Cortex of kidney (tissue), 1 donor: ENCODE measurements at places on chromosomes 7 and 10.

DNA sequence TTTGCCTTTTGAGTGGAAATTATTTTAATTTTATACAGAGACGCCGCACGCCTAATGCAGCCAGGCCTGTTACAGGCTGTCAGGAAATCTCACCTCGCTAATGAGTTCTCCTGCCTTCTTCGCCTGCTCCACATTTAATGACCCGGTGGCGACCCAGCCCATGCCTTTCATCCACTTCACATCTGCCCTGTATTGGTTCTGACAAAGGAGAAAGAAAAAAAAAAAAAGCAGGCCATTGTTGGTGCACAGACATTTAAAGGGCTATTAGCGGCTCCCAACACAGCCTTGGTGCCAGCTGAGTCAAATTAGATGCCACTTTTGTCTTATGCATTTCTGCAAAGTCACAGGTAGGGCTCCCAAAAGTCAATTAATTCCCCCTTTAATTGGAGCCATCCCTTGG is 43.3 kb downstream of the NRAP start:
- no peak for DNase-seq

DNA sequence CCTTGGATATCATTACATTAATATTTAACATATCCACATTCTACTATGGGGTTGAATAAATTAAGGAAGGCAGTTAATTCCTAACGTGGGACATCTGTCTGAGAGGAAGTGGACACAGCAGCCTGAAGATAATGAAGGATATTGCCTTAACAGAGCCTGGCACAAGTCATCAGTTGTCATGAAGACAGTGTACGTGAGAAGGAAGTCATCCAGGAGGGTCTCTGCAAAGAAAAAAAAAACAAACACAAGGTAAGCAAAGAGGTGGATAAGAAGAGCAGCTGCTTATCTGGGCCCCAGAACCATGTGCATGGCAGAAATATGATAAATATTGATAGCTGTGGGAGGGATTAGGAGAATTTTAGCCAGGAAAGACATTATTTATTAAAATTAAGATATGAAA is 190.0 kb downstream of the RAPGEF5 start:
- no peak for DNase-seq

GRCh38 chr10:28554009-28554408 is 21.1 kb downstream of the WAC start:
- no peak for DNase-seq

- no peak for DNase-seq
Measured at GRCh38 chr10:46029461-46030030, 877 bp downstream of the NCOA4 start.

DNA sequence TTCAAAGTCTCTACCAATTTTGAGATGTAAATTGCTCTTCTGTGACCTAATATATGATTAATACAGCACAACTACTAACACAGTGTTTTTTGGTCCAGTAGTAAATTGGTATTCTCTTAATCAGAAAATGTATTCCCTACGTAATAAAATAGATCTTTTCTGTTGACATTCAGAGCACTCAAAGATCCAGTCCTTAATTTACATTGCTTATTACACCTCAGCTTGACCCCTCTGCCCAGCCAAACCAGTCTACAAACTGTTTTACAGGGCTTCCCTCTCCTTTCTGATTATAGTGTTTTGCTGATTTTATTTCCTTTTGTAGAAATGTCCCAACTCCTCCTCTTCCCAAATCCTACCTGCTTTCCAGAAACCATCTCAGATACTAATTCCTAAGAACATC is 293.4 kb downstream of the PRKG1 start:
- DNase-seq, result no peak

DNA sequence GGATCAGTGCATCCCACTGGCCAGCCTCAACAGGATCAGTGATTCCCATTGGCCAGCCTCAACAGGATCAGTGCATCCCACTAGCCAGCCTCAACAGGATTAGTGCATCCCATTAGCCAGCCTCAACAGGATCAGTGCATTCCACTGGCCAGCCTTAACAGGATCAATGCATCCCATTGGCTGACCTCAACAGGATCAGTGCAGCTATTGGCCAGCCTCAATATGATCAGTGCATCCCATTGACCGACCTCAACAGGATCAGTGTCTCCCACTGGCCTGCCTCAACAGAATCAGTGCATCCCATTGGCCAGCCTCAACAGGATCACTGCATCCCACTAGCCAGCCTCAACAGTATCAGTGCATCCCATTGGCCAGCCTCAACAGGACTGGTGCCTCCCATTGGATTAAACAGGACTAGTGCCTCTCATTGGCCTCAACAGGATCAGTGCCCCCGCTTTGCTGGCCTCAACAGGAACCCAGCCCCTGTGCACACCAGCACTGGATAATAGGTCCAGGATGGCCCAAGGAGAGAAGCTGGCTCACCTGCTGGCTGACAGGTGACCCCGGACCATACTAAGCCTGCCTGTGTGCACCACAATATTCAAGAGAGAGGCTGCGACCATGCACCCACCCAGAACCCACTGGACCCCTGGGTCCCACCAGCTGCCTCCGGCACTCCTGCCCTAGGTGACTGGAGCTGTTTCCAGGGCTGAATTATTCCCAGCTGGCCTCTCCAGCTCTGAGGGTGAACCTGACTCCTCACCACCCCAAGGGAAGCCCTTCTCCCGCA is 59.9 kb downstream of the PDGFA start:
- no peak for DNase-seq

DNA sequence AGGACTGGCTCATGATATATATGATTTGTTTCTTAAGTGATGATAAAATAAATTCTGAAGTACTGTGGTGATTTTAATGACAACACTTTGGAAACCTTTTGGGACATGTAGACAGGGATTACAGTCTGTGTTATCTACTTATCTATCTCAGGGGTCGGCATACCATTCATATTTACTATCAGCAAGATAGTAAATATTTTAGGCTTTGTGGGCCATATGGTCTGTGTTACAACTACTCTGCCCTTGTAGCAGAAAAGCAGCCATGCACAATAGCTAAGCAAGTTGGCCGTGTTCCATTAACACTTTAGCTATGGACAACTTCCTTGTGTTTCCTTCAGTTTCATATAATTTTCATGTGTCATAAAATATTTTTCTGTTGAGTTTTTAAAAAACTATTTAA is 97.8 kb upstream of the PRPS1L1 start:
- no peak for DNase-seq

- no peak for DNase-seq
Measured at GRCh38 chr7:156612930-156613329, 27.6 kb upstream of the RNF32 start.

DNA sequence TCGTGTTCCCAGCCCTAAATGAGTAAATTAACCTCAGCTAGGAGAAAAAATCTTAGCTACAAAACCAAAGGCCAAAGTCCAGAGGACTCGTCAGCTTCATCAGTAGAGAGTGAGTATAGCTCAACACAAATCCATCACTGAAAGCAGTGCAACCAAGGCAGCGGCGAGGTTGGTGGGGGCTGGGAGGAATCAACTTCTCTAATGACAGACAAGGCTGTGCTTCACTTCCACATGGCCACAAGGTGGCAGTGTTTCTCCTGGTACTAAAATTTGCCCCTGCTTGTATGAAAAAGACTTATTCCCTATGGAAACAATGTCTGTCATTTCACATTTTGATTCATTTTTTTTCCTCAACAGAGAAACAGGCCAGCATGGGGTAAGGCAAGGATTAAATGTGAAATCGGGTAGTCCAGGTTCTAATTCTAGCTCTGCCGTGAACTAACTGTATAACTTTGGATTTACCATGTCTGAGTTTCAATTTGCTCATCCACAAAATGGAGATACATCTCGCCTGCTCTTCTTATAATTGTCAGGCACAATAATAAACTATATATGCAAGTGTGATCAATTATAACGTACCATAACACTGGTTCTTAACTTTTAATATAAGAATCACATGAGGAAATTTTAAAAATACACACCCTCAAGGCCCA is 39.3 kb downstream of the FAS start:
- DNase-seq, result no peak

- DNase-seq, result no peak
Measured at GRCh38 chr7:83519240-83519639, 129.7 kb downstream of the SEMA3E start.

- no peak for DNase-seq
Measured at GRCh38 chr7:157018328-157018996, 8.0 kb upstream of the MNX1 start.

- DNase-seq, result no peak
Measured at GRCh38 chr10:35546824-35547225, 58.3 kb upstream of the GJD4 start.

DNA sequence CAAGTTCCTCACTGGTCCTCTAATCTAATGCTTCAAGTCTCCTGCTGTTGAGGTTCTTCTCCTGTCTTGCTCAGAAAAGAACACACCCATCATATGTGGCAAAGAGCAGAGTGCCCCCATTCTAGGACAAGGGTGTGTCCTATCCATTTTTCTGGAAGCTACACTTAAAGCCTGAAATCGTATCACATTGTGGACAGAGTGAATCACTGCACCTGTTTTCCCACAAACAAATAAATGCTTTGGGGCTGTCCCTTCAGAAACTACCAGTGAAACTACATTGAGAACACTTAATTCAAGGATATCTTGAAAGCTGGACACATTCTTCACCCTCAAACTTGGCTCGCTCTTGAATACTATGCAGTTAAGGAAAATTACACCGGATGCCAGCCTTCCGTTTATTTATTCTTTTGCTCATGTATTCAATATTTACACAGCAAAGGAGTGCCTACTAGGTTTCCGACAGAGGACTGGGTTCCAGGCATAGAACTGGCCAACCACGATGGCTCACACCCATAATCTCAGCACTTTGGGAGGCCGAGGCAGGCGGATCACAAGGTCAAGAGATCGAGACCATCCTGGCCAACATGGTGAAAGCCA is 473.0 kb downstream of the GALNT17 start:
- DNase-seq, result no peak

- no peak for DNase-seq
Measured at GRCh38 chr7:6578114-6579084, 1.1 kb downstream of the ZDHHC4 start.

DNA sequence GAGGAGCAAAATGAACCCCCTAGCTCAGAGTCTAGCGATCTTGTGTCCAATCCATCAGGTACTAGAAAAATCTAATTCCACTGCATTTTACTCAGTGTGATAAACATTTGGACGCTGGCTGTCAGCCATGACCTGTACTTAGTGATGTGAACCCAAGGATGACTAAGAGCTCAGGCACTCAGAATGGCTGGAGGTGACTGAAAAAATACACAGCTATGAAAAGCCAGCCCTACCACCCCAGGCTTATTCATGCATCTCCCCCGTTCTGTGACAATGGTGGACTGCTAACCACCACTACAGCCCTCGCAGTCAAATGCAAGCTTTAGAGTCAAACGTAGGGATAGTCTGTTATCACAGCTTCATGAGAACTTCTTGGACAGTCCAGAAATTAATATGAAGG is 14.9 kb downstream of the AFAP1L2 start:
- DNase-seq, result no peak

DNA sequence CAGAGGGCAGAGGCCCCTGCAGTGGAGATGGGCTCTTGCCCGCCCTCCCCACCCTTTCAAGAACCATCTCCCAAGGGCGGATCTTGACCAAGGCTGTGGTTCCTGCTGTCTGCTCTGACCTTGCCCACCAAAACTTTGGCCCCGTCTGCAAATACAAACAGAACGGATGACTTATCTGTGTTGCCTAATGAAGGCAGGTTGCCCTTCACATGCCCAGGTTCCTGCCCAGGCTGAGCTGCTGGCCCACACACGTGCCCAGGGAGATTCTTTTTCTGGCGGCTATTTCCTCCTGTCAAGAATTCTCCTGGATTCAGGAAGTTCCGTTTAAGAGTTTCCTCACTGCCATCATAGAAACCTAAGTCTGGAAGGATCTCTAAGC is 78.3 kb downstream of the PROSER2 start:
- no peak for DNase-seq

- DNase-seq, result no peak
Measured at GRCh38 chr10:69242852-69243212, 22.7 kb downstream of the HKDC1 start.

GRCh38 chr10:109877546-109877945 is 45.8 kb downstream of the XPNPEP1 start:
- no peak for DNase-seq

DNA sequence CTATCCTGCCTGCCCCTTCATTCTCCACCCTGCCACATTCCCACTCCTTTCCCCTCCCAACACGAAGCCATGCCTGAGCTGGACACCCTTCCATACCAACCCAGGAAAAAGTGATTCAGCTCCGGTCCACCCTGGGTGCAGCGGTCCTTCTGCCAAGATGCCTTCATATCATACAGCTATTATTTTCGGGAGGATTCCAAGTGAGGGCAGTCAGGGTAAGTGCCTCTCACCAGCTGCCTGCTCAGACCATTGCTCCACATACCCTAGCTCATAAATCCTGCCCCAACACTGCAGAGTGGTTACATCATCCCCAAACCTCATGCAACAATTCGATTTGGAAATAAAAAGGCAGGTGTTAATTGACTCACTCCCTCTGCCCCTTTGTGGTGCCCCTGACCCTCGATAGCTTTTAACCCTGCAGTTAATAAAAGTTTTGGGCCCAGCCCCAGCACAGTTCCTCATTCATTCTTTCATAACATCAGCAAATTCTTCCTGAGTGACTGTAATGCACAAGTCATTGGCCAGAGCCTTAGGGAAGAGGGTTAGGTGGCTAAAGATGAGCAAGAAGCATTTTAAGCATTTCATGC is 42.6 kb downstream of the ZNF503 start:
- no peak for DNase-seq

GRCh38 chr10:104406715-104407650 is 53.4 kb downstream of the CFAP58 start:
- no peak for DNase-seq

GRCh38 chr10:73932620-73933112 is 21.7 kb downstream of the PLAU start:
- no peak for DNase-seq

- no peak for DNase-seq
Measured at GRCh38 chr7:71601851-71602250, 469.9 kb downstream of the GALNT17 start.

DNA sequence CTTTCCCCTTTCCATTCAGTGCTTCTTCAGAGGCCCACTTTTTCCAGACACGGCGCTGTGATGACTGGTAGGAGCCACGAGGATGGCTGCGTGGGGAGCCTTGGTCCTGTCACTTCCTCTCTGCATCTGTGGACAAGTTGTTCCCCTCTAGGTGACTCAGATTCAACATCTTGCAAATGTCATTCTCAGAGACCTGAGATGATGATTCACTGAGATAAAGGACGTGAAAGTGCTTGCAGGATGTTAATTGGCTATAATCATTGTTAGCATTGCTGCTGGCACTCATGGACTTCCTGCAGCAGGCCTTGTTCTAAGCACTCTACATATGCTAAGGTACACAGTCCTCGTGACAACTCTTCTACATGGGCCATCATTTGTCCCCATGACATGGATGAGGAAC is 489.8 kb upstream of the ZMIZ1 start:
- DNase-seq, result no peak

DNA sequence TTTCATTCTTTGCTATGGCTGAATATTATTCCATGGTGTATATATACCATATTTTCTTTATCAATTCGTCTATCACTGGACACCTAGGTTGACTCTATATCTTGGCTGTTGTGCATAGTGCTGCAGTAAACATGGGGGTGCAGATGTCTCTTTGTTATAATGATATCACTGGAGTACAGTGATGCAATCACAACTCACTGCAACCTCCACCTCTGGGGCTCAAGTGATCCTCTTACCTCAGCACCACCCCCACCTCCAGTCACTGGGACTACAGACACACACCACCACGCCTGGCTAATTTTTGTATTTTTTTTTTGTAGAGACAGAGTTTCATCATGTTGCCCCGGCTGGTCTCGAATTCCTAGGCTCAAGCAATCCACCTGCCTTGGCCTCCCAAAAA is 15.6 kb downstream of the KLHL7 start:
- DNase-seq, result no peak

GRCh38 chr10:11170993-11171851 is 153.6 kb downstream of the CELF2 start:
- DNase-seq, result no peak
